ENCODE measurements at places on chromosomes 11 and 22.
A peak's percentile ranks its signal among the peaks of the same experiment; 100 is the strongest.

DNA sequence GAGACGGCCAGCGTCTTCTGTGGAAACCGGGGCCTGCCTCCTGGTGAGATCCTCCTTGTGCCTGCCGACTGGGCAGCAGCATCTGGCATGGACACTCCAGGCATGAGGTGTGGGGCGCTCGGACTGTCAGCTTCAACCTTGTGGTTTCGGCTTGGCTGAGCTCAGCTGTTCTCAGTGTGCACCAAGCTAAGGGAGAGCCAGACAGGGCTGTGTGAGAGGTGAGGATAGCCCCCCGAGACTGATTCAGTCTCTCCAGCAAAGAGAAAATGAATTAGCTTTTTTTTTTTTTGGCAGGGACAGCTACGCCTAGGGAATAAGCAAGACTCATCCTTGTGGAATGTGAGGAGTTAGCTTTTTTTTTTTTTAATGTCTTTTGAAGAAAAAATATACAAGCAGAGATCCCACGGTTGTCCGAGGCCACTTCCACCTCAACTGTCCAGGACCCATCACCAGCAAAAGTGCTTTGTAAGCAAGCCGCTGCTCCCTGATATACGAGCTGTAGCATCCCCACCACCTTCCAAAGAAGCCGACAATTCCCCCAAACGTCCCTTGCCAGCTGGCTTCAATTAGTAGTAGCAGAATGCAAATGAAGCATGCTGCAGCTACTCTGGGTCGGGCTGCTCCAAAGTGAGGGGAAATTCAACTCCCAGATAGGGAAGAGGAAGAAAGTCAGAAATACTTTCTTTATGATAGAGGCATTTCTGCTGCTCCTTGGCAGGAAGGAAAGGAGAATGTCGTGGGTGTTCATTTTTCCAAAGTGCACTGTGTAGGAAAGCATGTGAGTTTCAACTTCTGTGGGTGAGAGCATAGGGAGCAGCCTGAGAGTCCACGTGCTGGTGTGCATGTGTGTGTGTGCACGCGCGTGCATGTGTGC lies 9.7 kb upstream of the THY1 start:
- no peak for DNase-seq

GRCh38 chr11:27408246-27408800 lies 45.3 kb upstream of the CCDC34 start:
- no peak for DNase-seq

DNA sequence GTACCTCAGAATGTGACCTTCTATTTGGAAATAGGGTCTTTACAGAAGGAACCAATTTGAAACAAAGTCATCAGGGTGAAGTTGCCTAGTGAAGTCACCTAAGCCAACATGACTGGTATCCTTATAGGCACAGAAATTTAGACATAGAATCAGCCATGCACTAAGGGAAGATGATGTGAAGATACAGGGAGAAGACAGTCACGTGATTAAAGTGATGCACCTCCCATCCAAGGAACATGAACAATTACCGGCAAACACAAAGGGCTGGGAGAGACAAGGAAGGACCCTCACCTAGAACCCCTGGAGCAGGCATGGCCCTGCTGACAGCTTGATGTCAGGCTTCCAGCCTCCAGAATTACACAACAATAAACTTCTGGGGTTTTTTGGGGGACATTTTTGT lies 3.2 kb upstream of the CRYBB2 start:
- no peak for DNase-seq

DNA sequence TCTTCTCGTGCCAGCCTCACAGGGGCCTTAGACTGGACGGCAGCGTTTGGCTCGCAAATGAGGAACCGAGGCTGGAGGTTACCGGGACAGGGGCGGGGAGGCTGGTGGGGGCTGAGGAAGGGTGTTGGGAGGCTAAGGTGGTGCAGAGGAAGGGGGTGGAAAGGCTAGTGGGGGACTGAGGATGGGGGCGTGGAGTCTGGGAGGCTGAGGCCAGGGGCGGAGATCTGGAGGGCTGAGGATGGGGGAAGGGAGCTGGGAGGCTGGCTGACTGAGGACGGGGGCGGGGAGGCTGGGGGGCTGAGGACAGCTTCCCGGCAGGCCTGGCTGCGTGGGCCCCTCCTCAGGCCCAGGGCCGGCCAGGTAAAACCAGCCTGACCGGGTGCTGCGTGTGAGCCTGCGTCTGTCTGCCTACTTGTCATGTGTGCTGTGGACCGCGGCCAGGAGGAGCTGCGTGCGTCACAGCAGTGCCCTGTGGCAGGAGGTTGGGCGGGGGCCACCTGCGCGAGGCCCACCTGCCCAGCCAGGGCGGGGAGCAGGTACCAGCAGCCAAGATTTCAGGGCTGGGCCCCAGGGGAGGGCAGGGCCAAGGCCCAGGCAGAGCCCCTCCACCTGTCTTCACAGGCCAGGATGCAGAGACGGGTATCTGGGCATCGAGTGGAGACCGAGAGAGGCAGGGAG lies 9.4 kb upstream of the PIM3 start:
- DNase-seq, result peak; percentile 72

- DNase-seq, result no peak
Measured at GRCh38 chr11:17343907-17344306, 7.7 kb upstream of the NCR3LG1 start.

GRCh38 chr11:3964056-3964455 lies 108.6 kb downstream of the STIM1 start:
- no peak for DNase-seq

- DNase-seq, result no peak
Measured at GRCh38 chr11:74783241-74783871, 34.7 kb downstream of the RNF169 start.

- DNase-seq, result no peak
Measured at GRCh38 chr11:127199306-127199801, 198.8 kb upstream of the KIRREL3 start.

GRCh38 chr11:11502263-11502861 lies 119.4 kb downstream of the GALNT18 start:
- peak; percentile 0 for DNase-seq

DNA sequence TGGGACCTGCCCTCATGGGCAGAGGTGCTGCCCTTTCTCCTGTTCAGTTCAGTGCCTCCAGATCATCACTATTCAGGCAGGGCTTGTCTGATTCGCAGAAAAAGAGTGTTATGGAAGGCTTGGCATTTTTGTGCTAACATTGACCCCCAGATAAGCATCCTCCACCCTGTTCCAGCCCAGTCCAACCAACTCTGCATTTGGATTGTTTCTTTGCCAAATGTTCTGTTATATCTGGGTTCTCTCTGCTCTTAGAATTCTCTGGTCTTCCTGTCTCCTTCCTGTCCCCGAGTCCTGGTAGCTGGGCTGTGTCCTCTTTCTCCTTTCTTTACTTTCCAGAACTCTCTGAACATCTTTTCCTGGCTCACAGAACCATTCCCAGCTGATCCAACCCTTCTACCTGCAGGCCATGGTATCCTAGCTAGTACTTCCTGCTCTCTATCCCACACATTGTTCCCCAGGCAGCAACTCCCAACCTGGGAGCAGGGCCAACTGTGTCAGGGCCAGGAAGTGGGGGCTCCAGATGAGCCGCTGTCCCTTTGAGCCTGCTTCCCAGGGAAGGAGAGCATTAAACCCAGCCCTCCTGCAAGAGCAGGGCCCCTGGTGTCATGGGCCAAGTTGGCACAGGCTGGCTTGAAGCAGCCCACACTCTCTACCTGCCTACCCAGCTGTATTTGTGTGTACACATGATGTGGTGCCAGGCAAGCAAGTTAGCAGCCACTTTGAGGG lies 280.7 kb upstream of the CADM1 start:
- DNase-seq, result no peak

GRCh38 chr11:86577644-86578636 lies 94.5 kb downstream of the ME3 start:
- DNase-seq, result peak; percentile 22

DNA sequence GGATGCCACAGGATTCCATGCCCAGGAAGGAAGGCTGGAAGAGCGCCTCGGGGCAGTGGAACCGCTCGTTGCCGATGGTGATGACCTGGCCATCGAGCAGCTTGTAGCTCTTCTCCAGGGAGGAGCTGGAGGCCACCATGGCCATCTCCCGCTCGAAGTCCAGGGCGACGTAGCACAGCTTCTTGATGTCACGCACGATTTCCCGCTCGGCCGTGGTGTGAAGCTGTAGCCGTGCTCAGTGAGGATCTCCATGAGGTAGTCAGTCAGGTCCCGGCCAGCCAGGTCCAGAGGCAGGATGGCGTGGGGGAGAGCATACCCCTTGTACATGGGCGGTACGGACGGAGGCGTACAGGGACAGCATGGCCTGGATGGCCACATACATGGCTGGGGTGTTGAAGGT lies 17.9 kb upstream of the EP300 start:
- no peak for DNase-seq

DNA sequence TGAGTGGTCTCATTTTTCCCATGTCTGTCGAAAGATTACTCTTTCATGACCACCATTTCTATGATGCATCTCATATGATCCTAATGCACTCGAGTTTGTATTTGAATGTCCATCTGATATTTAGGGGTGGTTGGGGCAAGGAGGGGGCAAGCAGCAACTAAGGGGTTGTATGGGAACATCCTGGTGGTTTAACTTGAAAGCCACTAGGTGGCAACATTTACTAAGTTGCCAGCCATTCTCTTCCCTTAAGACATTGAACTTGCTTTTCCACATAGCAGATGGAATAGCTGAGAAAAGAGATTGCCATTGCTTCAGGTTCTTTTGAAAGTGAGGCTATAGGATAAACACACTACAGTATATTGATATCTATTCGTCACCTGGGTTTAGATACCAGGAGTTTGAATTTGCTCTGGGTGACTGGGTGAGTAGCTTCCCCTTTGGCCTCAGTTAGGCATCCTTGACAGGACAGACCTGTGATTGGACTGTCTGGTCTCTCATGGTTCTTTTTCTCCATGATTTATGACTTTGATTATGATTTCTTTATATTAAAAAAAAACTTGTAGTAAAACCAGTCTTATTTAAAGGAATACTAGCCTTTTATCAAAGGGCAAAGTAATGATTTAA lies 32.4 kb downstream of the NF2 start:
- DNase-seq, result peak; percentile 21

DNA sequence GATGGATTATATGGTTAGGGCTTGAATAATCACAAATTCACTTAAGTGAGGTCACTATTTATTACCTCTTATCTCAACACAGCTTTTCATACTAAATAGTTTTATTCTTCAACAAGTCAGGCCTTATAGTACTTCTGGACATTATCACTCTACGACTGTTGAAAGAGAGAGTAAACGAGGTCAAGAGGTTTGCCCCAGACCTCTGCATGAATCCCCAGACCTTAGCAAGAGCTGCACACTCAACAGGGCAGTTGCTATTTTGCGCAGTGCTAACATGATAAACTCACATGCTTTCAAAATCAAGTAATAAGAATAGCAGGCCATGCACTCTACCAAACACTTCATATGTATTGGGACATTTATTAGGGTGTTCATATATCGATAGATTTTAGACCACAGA lies 60.5 kb downstream of the DDI1 start:
- DNase-seq, result no peak

GRCh38 chr22:41827671-41828070 lies 5.2 kb upstream of the SREBF2 start:
- DNase-seq, result no peak

DNA sequence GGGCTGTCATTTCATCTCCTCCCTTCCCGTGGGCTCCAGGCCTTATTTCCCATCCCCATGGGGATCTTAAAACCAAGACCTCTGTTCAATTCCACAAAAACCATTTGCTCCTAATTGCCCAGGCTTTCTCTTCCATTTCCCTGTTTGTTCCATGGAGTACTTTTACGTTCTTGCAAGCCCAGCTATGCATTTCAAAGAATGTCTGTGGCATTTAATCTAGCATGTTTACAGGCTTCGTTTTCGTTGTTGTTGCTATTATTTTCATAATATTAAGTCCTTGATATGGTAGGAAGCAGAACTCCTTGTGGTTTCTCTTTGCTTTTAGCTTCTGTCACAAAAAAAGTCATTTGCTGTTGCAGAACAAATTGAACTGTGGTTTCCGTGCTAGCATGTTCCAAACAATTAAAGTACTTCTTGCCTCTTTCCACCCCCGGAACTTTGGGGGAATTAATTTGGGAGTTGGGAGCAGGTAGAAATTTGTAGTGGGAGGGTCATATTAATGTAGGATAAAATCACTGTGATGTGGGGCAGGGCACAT lies 68.1 kb upstream of the SLC22A12 start:
- DNase-seq, result no peak

GRCh38 chr11:117950993-117951961 lies 22.1 kb upstream of the TMPRSS13 start:
- no peak for DNase-seq

DNA sequence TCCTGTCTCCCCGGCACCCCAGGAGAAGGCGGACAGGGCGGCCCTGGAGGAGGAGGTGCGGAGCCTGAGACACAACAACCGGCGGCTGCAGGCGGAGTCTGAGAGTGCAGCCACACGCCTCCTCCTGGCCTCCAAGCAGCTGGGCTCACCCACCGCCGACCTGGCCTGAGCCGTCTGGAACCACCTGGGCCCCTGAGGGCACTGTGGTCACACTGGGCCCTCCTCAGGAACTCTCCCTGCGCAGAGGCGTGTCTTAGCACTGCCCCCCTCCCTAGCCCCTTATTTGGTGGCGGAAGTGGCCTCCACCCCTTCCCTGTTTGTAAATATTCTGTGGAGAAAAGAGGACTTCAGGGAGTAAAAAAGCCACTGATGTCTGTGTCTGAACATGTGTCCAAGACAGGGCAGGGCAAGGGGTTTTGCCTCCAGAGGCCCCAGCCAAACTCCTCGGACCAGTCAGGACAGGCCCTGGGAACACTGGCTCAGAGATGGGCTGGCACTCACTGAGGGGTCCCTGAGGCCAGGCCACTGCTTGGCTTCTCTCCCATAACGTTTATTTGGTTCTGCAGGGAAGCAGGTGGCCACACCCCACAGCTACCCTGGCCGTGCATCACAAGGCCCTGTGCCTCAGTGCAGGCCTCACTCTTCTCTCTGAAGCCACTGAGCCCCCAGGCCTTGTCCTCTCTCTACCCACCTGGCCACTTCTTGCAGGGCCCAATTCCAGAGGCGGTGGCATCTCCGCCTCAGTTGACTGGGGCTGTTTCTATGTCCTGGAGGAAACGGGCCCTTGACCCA lies 12.0 kb downstream of the RELA start:
- DNase-seq, result no peak

- DNase-seq, result no peak
Measured at GRCh38 chr11:12235553-12235946, 125.2 kb downstream of the MICAL2 start.
